ENCODE measurements at places on chromosomes 2 and 18.

DNA sequence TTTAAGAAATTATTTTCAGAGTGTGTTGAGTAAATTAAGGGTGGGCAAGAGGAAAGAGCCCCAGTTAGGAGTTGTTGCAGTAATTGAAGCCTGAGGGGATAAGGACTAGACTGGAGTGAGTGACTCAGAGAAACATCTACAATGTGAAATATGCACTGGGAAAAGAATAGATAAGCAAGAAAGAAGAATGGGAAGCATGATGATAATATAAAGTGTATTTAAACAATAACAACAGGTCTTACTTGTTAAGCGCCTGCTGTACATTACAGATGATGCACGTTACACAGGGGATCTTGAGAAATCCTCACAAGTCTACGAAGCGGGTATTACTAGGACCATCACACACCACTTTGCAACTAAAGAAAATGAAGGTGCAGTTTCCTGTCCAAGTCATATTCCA lies 73.6 kb upstream of the STK17B start:
- no peak for DNase-seq

DNA sequence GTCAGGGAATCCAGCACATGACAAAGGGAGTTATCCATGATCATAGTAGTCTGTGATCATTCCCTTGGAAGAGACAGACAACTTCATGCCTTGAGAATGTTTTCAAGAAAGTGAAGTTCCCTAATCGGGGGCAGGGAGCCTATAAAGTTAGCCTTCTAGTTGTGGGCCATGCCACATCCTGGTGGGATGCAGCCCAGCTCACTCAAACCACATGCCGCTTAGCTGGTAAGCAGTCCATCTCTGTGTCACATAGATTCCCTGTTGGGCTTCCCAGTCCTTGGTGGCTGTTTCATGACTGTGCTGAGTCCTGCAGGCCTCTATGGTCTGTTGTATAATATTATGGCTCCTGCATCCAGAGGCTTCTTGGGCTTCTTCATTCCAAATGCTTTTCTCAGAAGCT lies 11.4 kb upstream of the ARHGAP25 start:
- no peak for DNase-seq

DNA sequence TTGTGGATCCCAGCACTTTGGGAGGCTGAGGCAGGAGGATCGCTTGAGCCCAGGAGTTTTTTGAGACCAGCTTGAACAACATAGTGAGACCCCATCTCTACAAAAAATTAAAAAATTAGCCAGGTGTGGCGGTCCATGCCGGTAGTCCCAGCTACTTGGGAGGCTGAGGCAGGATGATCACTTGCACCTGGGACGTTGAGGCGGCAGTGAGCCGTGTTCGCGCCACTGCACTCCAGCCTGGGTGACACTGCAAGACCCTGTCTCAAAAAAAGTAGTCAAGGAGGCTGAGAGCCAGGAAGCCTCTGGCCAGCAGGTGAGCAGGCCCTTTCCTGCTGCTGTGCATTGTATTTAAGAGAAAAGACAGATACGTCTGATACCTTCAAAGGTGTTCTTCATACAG lies 11.1 kb upstream of the PROC start:
- no peak for DNase-seq

GRCh38 chr18:41128545-41128944 lies 826.5 kb upstream of the PIK3C3 start:
- no peak for DNase-seq

DNA sequence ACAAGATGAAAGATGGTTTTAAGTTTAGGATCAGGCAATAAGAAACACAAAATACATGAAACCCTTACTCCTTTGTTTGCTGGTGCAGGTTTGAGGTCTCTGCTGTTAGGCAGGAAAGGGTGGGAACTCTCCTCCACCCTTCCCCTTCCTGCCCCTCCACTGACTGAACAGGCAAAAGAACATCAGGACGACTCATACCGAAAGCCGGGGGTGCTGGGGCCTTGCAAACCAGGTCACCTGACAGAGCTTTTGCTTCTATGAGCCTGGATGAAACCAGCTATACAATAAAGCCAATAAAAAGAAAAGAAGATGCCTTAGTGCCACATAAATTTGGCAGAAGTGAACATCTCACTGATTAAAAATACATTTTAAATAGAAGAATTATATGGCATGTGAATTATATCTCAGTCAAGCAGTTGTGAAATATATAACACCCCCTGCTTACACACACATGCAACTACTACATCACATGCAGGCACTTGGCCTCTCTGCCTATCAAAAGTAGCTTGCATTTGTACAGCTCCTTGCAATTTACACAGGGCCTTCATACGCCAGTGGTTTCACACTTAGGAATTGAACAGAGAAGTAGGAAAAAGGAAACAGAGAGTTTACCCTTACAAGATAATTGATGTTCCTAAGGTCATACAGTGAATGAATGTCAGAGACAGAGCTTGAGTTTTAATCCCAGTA lies 215.1 kb upstream of the TRIB2 start:
- DNase-seq, result peak; percentile 19

DNA sequence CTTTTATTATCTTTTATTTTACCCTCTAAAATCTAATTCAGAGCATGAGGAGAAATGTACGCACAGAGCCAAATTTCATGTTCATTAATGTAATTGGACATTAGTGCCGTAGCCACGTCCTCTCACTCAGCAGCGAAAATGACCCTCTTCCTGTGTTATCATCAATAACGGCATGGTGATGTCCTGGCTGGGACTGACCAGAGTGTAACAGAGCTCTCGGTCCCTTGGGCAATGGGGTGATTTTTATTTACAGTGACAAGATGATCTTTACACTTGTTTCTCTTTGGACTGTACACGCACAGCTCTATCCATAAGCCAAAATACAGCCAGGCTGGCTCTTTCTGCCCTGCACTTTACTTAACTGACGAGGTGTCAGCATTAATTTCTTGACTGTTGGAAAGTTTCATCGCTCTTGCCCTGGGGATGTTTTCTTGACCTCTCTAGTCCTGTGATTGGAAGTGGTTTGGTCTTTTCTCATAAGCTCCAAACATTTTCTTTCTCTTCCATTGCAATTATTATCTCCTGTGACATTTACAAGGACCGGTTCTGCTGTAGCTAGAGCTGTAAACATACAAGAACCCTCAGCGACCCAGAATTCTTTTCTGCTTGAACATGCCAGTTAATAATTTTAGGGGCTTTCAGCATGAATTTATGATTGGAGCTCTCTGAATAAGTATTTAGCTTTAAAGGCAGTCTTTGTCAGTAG lies 308.0 kb upstream of the PIK3C3 start:
- DNase-seq, result no peak

DNA sequence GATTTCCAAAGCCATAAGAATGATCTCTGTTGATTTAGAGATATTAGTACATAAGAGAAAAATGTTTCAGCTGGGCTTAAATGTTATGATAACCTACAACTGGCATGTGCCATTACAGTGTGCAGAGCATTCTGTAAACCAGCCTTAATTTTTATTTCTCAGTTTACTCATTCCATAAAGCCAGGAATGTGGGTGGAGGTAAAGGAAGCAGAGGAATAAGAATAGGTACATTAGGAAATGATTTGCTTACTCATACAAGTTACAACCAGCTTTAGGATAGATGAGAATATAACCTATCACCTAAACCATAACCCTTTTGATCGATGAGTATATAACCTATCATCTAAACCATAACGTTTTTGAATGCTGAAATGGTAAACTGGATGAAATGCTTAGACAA lies 1394.7 kb upstream of the ACVR2A start:
- DNase-seq, result no peak

DNA sequence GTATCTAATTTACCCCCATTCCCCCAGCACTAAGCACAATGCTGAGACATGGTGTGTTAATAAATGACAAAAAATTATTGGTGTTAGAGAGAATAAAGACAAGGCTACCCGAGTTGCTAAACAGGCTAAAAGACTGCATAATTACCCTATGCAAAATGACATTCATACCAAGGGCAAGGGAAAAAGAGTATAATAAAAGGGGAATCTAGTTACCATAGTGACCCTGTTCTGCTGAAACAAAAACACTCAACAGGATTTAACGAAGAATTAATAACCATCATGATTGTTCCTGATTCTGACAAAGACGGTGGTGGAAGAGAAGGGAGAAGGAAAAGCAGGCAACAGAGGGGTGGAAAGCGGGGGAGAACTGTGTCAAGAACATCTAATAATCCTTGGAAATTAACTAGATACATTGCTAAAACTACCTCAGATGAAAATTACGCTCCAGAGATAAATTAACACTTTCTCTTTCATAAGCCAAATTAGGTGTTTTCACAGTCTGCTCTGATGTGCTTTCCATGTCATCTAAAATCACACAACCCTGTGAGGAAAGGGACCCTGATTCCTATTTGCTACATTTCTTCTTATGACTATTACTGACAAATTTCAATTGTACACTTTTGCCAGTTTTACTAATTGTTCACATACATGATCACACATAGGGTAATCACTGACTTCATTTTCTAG lies 25.5 kb downstream of the TTR start:
- no peak for DNase-seq

- peak; percentile 4 for DNase-seq
Observed at GRCh38 chr2:122704109-122704563, 948.7 kb downstream of the TSN start.

- peak; percentile 20 for DNase-seq
Observed at GRCh38 chr2:170396799-170397459, 219.0 kb downstream of the MYO3B start.

- peak; percentile 71 for DNase-seq
Observed at GRCh38 chr2:218995972-218996711, 2.9 kb upstream of the CRYBA2 start.

- no peak for DNase-seq
Observed at GRCh38 chr2:160898581-160899307, 261.5 kb upstream of the TANK start.

GRCh38 chr2:99325384-99325783 lies 10.7 kb downstream of the TXNDC9 start:
- DNase-seq, result no peak

- no peak for DNase-seq
Observed at GRCh38 chr2:176338395-176338794, 69.2 kb downstream of the MTX2 start.

GRCh38 chr2:102094917-102095316 lies 47.6 kb upstream of the IL1R1 start:
- peak; percentile 97 for DNase-seq

DNA sequence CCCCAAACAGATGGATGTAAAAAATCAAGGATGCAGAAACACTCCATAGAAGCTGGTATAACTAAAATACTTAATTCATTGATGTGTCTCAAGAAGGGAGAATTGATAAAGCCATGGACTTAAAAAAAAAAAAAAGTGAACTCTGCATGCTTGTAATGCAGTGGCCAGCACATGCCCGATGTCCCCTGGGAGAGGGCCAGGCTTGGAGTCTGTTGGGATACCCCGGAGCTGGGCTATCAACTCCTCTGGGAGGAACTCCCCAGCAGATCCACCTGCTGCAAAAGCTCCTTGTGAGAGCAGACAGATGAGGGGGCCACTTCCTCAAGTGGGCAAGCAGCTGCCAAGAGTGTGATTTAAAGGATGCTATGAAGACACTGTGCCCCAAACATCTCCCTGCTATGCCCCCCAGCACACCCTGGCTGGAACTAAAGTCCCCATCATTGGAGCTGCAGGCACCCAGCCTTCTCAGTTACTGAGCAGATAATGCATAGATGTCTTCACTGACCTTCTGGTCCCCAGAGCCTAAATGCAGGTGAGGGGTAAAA lies 311.5 kb upstream of the ID2 start:
- DNase-seq, result no peak

DNA sequence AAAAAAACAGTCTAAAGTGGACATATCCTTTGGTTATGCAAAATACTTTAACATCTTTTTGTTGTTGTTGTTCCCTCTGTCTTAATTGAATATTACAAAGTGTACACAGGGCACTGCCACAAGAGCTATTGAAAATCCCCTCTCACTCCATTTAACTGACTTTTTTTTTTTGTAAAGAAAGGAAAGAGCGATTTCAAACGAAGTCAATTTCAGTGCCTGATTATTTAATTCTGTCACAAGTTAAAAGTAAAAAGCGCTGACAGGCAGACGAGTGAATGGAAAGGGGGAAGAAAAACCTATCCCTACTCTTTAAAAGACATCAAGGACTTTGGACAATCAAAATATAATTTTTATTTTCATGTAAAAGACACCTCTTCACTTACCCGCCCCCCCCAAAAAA lies 1.9 kb downstream of the FIGN start:
- DNase-seq, result no peak

GRCh38 chr2:24269265-24269664 lies 91.1 kb downstream of the ITSN2 start:
- DNase-seq, result peak; percentile 59

DNA sequence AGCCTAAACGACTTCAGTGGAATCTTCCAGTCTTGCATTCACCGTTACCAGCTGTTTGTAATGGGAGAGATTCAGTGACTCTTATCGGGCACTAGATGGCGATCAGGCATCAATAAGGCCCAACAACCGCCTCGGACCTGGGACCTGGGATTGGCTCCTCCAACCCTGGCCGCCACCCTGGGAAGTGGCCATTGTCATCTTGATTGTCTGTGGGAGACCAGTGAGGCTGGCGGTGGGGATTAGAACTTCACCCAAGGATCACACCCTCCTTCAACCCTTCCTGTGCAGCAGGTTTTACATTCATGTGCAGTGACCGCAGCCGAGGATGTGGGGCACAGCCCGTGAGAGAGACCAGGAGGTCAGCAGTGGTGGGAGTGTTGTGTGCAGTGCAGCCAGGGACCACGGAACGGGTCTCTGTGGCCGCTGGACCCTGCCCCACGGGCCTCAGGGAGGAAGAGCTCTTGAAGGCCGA lies 85.3 kb downstream of the SPP2 start:
- DNase-seq, result peak; percentile 86

DNA sequence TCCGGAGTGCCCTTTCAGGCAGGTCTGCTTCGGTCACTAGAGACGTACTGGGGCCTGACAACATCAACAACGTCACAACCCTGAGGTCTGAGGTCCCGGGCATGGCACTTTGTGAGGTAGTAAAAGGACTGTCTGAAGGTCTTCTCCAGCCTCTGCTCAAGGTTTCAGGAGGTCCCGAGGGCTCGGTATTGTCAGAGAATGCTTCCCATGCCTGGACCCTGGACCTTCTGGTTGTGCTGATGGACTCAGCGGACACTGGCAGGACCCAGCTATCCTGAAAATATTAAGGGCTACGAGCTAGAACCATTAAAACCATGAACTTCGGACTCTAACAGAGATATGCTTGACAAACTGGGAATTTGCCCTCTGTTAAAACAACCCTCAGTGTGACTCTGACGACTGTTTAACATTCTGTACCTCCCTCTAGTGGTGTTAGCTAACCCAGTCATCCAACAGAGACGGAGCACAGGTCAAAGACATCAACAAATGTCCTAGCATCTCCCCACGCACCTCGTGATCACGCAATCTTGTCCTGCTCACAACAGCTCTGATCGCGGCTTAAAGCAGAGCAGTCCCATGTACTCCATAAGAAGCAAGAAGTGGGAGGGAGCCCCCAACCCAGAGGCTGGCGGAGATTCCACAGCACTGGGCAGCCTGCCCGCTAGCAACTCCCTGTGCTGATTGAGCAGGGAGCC lies 96.5 kb downstream of the CCDC93 start:
- DNase-seq, result peak; percentile 6

GRCh38 chr2:200446612-200447011 lies 63.3 kb downstream of the KCTD18 start:
- no peak for DNase-seq

GRCh38 chr2:11080253-11081115 lies 74.8 kb upstream of the SLC66A3 start:
- DNase-seq, result no peak

- no peak for DNase-seq
Observed at GRCh38 chr2:231290321-231291015, 92.0 kb downstream of the ARMC9 start.

Data from HCEC 1CT (cell line).